ENCODE measurements at places on chromosomes 11 and 22. TPM values are rescaled to one million over a fixed set of nuclear protein-coding genes. Genes with fewer than 3 reads are reported as not detected.

- DNase-seq: no peak
Measured at GRCh38 chr11:61468002-61468401, 38.1 kb downstream of the SDHAF2 start.

DNA sequence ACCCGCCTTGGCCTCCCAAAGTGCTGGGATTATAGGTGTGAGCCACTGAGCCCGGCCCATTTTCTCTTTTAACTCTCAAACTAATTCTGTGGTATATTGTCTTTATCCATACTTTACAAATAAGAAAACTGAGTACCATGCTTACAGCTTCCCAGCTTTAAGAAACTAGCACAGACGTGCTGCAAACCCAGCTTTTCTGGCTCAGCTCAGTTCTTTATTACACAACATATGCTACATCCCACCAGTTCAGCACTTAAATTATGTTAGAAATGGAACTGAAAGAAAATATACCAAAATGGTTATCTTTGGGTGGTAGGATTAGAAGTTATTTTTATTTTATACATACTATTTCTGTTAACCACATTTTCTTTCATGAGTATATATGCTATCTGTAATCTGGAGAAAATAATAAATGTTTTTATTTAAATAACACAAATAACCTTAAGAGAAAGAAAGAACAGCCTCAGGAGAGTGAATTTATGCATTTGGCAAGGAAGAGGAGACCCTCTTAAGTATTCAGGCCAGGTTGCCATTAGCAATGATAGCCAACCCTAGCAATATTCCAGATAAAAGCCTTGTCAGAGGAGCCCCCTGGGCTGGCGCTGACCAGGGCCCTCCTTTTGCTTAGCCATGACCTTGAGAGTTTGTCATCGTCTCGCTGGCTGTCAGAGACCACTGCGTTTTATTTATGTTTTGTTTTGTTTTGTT, 33.8 kb downstream of the SLN start:
- DNase-seq: no peak

GRCh38 chr11:115964091-115964490, 459.9 kb upstream of the CADM1 start:
- DNase-seq: no peak

DNA sequence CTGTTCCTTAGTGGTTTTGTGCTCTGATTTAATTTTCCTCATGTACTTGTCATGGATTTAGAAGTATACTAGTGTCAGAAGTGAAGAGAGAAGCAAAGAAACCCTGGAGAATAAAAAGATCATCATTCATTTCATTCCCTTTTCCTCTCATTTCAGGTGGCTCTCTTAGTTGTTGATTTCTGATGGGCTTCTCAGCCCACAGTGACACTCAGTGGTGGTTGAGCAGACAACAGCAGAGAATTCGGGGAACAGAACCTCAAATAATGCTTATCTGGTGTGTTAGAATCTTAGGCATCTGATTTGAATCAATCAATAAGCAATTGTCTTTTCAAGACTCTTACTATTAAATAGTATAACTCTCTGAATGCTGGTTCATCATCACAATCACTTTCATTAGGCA, 1289.4 kb downstream of the FAM181B start:
- DNase-seq: no peak

DNA sequence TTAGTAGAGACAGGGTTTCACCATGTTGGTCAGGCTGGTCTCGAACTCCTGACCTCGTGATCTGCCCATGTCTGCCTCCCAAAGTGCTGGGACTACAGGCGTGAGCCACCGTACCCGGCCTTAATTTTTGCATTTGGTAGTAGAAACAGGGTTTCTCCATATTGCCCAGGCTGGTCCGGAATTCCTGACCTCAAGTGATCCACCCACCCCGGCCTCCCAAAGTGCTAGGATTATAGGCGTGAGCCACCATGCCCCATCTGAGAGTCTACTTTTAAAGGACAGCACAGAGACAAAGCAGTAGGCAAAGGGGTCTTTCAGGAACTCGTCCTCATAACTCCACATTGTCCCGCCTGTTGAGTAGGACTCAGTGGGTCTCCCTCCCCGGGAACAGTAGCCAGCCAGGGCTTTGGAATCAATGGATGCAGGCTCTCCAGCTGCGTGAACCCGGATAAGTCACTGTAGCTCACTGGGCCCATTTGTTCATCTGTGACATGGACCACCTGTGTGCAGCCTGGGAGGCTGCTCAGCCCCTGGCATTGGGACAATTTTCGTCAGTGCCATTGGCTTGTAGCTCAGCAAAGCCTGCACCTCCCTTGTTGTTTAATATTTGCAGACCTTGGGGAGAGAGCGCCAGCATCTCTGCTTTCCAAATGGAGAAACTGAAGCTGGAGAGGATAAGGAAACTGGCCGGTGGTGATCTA, 86.1 kb downstream of the ARHGAP8 start:
- no peak for DNase-seq

The MMP26 gene
- total RNA-seq: not detected

- no peak for DNase-seq
Measured at GRCh38 chr11:75949023-75949672, 134.1 kb downstream of the UVRAG start.

GRCh38 chr22:21587803-21588611, 20.5 kb downstream of the UBE2L3 start:
- DNase-seq: no peak

DNA sequence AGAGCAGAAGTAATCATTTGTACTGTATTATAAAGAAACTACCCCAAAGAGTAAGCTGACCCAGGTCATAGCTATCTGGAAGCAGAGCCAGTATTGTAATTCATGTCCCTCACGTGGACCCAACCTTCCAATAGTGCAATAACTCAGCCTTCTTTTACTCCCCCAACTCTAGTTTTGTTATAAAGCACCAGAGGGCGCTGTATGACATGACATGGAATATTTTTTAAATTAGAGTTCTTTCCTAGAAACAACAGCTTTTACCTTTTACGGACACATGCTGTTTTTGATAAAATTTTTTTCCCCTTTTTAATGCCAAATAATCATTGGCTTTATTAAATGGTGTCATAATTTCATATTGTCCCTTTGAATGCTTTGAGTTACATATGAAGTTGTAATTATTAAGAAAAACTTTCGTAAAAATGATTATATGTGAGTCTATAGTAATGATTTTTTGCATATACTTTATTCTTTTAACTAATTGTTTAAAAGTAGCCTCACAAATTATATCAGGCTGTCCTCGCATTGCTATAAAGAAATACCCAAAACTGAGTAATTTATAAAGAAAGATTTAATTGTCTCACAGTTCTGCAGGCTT, 76.9 kb downstream of the DKK3 start:
- DNase-seq: no peak

- peak; percentile 14 for DNase-seq
Measured at GRCh38 chr11:61293867-61294716, 1.0 kb downstream of the VWCE start.

- DNase-seq: no peak
Measured at GRCh38 chr11:85721191-85721590, 35.2 kb upstream of the CCDC89 start.

The VSIG2 gene
- total RNA-seq: 126 TPM

- DNase-seq: no peak
Measured at GRCh38 chr11:88066090-88066489, 109.2 kb downstream of the RAB38 start.

The TLCD5 gene
- 0.51 TPM for total RNA-seq

GRCh38 chr11:73176145-73176873, 34.2 kb upstream of the FCHSD2 start:
- no peak for DNase-seq

- DNase-seq: no peak
Measured at GRCh38 chr11:477052-477715, 27.1 kb downstream of the PTDSS2 start.

DNA sequence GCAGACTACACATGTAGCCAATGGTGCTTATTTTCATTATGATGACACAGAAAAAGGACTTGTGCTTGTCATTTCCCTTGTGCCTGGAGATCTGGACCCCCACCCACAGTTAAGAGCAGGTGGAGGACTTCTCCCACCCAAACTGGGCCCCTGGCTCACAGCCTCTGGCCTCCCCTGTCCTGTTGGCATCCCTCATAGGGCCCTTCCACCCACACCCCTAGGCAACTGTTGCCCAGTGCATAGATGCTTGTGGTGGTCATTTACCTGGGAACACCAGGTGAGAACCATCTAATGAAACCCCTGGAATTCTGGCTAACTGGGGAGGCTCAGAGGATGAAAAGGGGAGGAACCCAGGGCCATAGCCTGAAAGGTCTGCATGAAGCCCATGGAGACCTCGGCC, 355.9 kb downstream of the BUD13 start:
- no peak for DNase-seq

GRCh38 chr22:49008682-49009235, 818.9 kb downstream of the BRD1 start:
- DNase-seq: no peak

DNA sequence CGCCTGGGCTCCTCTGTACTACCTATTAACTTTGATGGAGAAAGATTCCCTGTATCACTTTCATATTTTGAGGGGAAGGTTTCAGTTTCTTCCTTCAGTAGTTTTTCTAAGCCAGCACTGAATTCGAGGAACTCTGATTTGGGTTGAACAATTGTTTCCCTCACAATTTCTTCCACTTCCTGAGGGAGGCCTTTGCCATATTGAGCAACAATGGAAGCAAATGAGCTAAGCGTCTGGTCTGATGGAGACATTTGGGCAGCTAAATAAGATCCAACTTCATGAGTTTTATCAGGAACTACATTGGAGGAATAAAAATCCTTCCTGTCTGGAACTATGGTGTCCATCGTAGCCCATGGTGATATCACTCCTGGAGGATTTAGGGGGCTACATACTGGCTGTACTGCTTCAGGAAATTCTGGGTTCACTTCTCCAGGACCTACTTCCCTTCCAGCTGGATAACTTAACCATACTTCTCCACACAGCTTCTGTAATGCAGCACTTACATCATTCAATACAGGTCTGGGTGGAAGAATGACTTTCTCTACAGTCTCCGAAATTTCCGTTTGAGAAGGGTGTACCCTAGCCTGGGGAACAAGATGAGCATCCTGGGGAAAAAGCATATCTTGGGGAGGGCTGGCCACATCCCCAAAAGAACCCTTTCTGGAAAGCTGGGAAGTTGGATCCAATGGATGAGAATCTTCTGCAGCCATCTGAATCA, 38.9 kb upstream of the CCDC89 start:
- DNase-seq: no peak

GRCh38 chr11:8094656-8095055, 13.6 kb downstream of the TUB start:
- DNase-seq: no peak

DNA sequence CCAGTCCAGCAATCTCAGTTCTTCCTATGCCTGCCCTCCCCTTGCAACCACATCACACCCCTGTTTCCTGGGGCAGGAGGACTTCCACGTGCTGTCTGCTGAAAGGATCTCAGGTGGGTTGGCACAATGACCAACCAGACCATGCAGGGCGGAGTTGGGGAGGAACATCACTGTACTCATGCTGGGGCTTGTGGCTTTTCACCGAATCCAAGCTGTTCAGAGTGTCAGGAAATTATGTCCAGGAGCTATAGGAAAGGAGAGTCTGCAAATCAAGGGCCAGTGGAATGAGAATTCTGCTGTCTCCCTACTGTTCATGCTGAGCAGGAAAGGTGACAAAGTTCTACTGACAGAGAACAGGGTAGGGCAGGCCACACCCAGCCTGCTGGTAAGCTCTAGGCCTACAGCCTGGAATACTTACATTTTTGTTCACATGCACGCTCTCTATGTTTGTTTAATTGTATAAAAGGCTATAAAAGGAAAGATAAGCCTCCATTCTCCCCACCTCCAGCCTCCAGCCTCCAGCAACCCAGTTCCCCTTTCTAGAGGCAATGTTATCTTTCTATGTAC, 1.7 kb upstream of the PLAAT2 start:
- DNase-seq: peak; percentile 78

The P2RY2 gene
- 14.5 TPM for total RNA-seq

GRCh38 chr11:67051180-67051893, 5.3 kb upstream of the RHOD start:
- DNase-seq: no peak

The CHST1 gene
- total RNA-seq: 2.8 TPM

- no peak for DNase-seq
Measured at GRCh38 chr11:123653483-123653826, 969 bp downstream of the SCN3B start.

The BRMS1 gene
- 39.3 TPM for total RNA-seq

The CAVIN3 gene
- total RNA-seq: 4.6 TPM

GRCh38 chr22:47288680-47289079, 526.2 kb downstream of the TBC1D22A start:
- peak; percentile 21 for DNase-seq

DNA sequence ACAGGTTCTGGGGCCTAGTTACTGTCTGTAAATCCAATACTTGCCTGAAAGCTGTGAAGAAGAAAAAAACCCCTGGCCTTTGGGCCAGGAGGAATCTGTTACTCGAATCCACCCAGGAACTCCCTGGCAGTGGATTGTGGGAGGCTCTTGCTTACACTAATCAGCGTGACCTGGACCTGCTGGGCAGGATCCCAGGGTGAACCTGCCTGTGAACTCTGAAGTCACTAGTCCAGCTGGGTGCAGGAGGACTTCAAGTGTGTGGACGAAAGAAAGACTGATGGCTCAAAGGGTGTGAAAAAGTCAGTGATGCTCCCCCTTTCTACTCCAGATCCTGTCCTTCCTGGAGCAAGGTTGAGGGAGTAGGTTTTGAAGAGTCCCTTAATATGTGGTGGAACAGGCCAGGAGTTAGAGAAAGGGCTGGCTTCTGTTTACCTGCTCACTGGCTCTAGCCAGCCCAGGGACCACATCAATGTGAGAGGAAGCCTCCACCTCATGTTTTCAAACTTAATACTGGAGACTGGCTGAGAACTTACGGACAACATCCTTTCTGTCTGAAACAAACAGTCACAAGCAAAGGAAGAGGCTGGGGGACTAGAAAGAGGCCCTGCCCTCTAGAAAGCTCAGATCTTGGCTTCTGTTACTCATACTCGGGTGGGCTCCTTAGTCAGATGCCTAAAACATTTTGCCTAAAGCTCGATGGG, 13.5 kb downstream of the PIK3IP1 start:
- DNase-seq: no peak

The LDHAL6A gene
- not detected for total RNA-seq

DNA sequence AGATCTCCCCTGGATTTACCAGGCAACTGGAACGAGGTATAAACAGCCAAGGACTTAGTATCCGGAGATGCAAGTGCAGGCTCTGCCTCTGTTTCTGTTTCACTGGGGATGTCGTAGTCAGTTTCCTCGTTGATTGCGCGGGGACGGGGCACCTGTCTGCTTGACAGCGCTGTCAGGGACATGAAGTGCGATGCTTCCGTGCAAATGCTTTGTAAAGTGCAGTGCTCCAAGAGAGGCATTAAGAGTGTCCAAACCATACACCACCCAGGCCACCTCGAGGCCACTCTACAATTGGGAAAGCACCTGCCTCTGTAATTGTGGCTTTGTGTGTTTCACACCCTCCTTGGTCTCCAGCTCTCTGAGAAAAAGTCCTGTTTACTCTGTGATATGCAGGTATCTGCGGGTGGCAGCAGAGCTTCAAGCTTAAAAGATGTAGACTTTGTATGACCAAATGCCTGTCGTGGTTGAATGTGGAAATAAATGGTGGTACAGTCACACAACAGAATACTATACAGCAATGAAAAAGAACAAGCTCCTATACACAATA, 18.6 kb upstream of the CD5 start:
- DNase-seq: no peak

Measured in mucosa of descending colon (tissue), 3 donors.